ENCODE measurements at places on chromosomes 1 and 21.

DNA sequence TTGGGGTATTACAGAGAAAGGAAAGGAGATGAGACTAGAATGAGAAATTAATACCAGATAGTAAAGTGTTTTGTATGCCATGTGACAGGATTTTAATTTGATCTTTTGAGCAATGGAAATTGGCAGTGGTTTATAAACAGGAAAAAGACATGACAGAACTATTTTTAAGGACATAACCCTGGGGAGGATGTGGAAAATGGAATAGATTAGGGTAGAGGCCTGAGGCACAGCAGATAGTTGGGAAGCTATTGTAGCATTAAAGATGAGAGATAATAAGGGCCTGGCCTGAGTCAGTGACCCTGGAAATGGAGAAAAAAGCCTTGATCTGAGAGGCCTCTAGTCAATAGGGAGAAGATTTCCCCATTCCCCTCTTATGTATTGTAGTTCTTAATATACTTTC is 22.1 kb upstream of the KCNA3 start:
- no peak for DNase-seq

GRCh38 chr1:222105393-222105737 is 363.5 kb upstream of the DUSP10 start:
- no peak for DNase-seq

GRCh38 chr1:38672692-38673091 is 186.9 kb downstream of the RRAGC start:
- DNase-seq: no peak

DNA sequence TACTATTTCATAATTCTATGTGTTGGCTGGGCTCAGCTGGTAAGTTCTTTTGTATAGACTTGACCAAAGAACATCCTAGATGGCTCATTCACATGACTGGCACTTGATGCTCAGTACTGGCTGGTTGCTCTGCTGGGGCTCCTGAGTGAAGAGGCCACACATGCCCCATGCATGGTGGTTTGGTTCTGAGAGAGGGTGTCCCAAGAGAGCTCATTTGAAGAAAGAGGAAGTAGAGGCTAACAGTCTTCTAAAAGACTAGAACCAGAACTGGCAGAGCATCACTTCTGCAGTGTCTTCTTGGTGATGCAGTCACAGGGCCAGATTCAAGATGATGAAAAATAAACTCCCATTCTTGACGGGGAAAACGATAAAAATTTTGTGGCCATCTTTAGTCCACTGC is 5.2 kb upstream of the BACH1 start:
- no peak for DNase-seq

DNA sequence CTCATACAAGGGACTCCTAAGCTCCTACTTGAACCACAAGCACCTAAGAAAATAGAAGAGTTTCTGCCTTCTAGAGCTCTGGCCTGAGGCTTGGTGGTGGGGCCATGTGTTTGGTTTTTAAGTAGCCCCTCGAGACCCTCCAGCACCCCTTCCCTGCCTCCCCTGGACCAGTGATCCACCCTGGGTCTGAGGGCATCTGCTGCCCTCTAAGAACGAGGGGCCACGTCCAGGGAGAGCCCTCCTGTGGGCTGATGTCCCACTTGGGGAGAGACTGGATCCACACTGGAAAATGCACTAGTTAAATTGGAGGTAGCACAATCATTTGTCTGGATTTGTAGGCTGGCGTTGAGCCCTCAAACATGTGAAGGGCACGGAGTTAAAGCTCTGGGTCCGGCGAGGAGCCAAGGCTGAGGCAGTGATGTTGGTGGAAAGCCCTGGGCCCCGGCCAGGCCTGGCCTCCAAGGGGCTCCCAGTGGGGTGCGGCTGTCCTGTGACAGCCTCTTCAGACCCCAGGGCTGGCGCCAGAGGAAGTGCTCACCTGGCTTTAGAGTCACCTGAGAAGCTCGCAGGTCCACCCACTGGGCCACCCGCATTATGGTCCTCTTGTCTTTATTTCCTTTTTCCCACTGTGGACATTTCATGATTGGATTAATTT is 65.2 kb downstream of the SLC37A1 start:
- DNase-seq: no peak

All from Right ventricle myocardium inferior (tissue), 1 donor.